Heart right ventricle (tissue), 16 donors: ENCODE measurements at places on chromosomes 16 and 17. TPM values are rescaled to one million over a fixed set of nuclear protein-coding genes. Genes with fewer than 3 reads are reported as not detected.

The HS3ST6 gene
- 0.03 TPM for polyA plus RNA-seq

The SGCA gene
- 314 TPM for polyA plus RNA-seq

The DHRS7C gene
- 44.9 TPM for polyA plus RNA-seq

The ANKRD40CL gene
- not detected for polyA plus RNA-seq

The KCTD19 gene
- polyA plus RNA-seq = 0.01 TPM

The ABHD15 gene
- polyA plus RNA-seq = 3.5 TPM

The PLXDC1 gene
- 7.3 TPM for polyA plus RNA-seq

The ODF4 gene
- not detected for polyA plus RNA-seq
